ENCODE measurements at places on chromosomes 7 and 10.
A peak's percentile ranks its signal among the peaks of the same experiment; 100 is the strongest.

DNA sequence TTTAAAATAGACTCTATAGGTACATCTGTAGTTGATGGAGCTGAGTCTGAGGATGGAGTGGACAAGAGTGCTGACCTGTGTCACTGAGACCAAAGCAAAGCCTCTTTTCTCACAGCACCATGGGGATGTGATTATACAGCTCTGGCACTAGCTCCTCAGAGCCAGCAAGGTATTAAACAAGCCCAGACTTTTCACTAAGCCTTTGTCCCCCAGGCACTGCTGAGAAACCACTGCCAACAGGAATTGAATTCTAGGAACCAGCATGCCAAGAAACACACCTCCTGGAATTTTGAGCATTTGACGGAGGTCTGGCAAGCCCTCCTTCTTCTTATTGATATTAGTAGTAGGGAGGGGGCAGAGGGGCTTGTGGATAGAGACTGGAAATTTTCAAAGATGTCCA lies 147.0 kb downstream of the C1GALT1 start:
- no peak for DNase-seq

DNA sequence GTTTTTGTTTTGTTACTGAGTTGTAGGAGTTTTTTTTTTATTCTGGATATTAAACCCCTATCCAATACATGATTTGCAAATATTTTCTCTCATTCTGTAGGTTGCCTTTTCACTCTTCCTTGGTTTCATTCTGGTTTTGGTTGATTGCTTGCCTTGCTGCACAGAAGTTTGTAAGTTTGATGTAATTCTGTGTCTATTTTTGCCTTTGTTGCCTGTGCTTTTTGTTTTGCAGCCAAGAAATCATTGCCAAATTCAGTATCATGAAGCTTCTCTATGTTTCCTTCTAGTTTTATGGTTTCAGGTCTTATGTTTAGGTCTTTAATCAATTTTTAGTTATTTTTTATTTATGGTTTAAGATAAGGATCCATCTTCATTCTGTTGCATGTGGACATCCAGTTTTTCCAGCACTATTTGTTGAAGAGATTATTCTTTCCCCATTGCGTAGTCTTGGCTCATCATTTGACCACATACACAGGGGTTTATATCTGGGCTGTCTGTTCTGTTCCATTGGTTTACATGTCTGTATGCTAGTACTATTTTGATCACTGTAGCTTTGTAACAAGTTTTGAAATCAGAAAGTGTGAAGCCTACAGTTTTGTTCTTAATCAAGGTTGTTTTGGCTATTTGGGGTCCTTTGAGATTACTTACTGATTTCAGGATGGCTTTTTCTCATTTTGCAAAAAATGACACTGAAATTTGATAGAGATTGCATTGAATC lies 26.4 kb downstream of the BMPR1A start:
- DNase-seq = no peak

DNA sequence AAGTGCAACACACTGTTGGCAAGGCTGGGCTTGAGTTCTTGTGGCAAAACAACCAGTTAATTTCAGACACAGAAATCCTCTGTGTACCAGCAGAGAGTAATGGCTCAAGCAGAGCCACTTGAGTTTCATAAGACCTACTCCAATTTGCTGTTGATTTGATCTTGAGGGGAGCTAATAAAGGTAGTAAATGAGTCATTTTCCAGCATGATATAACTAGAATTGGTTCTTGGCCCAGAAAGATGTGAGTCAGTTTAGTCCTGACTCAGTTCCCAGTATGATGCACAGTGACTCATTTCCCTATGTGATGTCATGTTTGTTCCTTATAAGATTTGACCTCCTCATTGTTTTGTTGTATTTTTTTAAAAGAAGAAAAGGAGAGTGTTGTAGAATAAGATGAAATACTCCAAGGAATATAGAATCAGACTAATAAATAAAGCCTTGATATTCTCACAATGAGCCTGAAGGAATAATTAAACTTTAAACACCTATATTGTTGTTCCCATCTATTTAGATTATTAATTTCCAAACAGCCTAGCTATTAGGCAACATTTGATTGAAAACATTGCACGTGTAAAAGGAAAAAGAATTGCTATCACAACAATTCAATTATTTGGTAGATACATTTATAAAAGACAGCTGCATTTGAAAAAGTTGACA lies 186.2 kb downstream of the REEP3 start:
- DNase-seq = no peak

GRCh38 chr10:26840938-26841732 lies 19.6 kb downstream of the ABI1 start:
- no peak for DNase-seq

DNA sequence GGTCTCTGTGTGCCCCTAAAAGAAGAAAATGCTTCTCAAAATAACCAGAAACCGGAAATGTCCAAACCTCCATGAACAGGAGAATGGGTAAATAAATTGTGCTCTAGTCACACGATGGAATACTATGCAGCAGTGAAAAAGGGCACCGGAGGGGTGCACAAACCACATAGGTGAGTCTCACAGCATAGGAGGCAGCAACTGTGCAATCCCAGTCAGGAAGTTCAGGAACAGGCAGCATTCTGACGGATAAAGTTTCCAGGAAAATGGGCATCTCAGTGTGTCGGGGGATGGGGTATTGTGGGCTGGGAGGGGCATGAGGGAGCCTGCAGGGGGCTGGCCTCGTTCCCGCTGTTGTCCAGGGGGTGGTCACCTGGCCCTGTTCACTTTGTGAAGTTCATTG lies 63.1 kb downstream of the MICALL2 start:
- no peak for DNase-seq

GRCh38 chr7:91043924-91044645 lies 220.1 kb upstream of the FZD1 start:
- DNase-seq = no peak

DNA sequence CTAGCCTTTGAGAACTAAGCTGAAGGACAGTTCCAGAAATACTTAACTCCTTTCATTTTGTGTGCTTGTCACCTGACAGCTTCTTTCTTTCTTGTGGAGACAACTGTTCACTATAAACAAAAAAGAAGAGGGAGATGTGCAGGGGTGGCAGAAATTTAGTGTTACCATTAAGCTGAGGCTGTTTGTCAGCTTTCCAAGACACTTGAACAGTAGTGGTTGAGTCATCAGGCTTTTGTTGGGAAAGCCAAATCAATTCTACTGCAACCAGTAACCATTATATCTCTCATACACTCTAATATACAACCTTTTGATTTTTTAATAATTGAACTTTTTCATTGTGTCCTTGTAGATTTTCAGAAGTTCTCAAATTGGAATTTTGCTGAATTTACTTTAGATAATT lies 75.3 kb downstream of the POLL start:
- no peak for DNase-seq

- no peak for DNase-seq
Observed at GRCh38 chr7:30135301-30136116, 723 bp downstream of the MTURN start.

DNA sequence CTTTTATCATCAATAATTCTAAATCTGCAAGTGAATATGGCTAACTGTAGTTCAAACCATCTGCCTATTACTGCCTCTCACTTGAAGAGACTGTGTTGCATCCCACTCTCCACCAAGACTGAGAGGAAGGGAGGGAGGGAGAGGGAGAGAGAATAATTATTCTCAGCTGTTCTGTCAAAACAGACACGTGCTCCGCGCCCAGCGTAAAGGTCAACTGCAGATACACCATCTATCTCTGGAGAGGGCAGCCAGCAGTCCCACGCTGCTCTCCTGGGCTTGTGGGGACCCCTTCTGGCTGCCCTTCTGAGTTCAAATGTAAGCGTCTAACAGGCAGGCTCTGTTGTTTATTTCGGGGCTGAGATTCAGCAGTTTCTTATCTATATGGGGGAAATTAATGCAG lies 625.5 kb upstream of the GALNT17 start:
- DNase-seq = peak; percentile 78

DNA sequence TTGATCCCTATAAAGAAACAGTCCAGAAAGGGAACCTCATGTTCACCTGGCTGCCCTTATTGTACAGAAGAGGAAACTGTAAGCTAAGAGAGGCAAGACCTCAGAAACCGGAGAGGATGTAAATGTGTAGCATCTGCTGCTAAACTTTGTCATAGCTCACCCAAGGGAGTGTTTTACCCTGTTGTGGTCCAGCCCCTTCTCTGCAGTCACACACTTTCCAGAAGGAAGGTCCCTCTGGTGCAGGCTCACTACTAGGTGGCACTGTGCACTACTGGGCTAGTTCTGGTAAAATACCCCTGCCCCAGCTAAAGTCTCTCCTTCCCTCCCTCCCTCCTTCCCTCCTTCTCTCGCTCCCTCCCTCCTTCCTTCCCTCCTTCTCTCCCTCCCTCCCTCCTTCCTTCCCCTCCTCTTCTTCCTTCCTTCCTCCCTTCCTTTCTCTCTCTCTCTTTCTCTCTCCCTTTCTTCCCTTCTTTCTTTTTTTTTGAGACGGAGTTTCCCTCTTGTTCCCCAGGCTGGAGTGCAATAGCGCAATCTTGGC lies 42.5 kb upstream of the LCOR start:
- DNase-seq = no peak

All from NCI-H524 treated with DMSO at 0.1 percent for 48 hours (cell line).